NCI-H460 (cell line): ENCODE measurements at places on chromosomes 5 and 9.
A peak's percentile ranks its signal among the peaks of the same experiment; 100 is the strongest.

GRCh38 chr5:135996611-135997010, 32.2 kb upstream of the TGFBI start:
- DNase-seq, result no peak

DNA sequence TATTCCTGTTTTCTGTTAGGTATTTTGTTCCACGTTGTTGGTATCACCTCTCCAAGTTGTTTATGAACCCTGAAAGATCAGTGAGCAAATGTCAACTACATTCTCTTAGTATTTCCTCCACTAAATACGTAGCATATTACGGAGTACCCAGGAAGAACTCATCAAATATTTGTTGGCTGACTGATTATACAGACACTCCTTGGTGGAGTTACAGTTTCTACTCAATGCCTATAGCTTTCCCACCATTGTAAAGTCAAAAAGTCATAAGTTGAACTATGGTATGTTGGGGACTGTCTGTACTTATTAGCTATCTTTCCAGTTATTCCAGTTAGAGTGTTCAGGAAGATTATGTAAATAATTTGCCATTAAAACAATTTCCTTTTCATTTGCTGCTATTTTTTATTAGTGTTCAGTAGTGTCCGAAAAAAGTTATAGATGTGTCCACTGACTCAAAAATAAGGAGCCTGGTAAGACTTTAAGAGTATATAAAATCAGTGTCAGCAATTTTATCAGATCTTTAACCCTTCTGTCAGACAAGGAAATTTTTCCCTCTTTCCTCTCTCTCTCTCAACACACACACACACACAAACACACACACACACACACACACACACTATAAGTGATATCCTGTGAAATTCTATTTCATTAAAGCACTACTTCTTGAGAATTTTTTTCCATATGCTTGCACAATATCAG, 6.8 kb upstream of the APBA1 start:
- no peak for DNase-seq

- DNase-seq, result no peak
These were observed 93.4 kb upstream of the CDH6 start for GRCh38 chr5:31100047-31100575.

DNA sequence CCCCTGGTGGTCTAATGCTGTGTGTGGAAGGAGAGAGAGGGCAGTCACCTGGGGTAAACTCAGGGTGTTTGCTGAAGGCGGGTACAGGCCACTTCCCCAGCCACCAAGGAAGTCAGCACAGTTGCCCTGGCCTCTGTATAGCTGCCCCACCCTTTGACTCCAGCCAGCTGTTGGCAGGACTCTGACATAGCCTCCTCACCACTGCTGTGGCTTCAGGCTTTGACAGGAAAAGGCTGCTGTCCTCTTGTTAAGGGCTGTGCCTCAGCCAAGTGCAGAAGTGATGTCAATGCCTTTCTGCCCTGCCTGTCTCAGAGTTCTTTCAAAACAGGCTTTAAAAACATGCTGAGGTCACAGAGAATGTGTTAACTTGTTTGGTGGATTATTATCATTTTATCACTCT, 487.2 kb upstream of the KLF4 start:
- DNase-seq, result no peak

- DNase-seq, result no peak
These were observed 316.0 kb upstream of the TLE4 start for GRCh38 chr9:79255651-79256260.

- DNase-seq, result no peak
These were observed 88.5 kb upstream of the SMC5 start for GRCh38 chr9:70170151-70170790.

- DNase-seq, result peak; percentile 60
These were observed 24.2 kb downstream of the PSMB7 start for GRCh38 chr9:124390794-124391658.

DNA sequence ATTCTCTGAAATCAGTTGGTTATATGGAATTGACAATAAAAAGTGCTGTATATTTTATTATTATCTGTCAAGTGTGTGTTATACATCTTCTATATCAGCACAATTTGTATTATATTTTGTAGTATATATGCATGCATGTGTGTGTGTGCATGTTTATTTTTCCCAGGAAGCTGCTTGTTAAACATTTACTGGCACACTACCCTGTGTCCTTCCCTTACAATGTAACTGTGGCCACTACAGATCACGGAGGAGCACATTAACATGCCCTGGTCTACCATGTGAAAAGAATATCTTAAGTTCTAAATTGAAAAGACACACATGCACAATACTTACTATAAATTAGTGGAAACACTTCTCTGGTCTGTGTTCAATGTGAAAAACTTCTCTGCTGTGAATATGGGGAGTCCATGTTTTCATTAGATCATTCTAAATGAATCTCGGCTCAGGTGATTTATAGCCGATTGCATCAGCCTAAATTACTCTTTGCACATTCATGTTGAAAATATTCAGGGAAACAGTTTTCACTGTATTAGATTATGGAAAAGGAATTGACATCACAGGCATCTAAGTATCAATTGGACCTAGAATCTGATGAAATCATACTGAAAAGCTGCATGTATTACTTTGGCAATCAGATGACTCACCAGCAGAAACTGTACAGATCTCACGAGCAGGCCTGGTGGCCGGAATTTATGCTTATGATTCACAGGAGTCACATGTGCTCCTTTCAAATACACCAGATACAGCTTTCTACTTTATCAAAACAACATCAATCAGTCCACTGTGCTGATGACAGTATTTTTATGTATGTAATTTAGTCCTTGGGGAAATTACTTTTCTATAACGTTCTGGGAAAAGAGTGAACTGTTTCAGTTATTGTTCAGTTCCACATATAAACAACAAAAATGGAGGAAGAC, 39.4 kb downstream of the LURAP1L start:
- peak; percentile 98 for DNase-seq

- DNase-seq, result no peak
These were observed 3.1 kb downstream of the TMOD1 start for GRCh38 chr9:97504381-97505216.

GRCh38 chr5:115319007-115319406, 22.6 kb upstream of the CCDC112 start:
- no peak for DNase-seq

- DNase-seq, result no peak
These were observed 10.0 kb downstream of the ALG2 start for GRCh38 chr9:99211746-99212145.

DNA sequence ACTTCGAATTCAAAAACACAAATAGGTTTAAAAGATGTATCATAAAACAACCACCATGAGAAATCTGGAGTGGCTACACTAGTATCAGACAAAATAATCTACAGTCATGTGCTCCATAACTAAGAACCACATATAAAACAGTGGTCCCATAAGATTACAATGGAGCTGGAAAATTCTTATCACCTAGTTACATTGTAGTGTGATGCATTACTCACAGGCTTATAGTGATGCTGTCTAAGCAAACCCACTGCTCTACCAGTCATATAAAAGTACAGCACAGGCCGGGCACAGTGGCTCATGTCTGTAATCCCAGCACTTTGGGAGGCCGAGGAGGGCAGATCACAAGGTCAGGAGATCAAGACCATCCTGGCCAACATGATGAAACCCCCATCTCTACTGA, 160.1 kb downstream of the ROR2 start:
- DNase-seq, result no peak

DNA sequence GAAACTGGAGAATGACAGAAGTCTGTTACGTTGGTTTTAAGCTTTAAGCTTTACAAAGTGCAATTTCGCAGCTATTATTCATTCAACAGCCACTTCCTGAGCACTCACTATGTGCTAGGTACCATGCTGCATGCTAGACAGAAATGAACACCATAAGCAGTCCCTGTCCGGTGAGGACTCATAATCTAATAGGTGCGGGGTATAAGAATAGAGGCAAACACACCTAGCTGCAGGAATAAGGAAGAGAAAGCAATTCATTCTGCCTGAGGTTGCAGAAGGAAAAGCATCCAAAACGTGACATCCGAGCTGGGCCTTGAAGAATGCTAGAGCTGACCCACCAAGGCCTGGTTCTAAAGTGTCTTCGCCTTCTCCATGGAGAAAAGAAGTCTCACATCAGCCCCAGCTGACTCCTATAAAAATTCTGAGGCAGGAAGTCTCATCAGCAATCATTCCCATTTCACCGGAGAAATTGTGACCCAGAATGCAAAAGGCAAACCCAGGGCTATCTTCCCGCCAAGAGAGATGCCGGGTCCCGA, 542 bp downstream of the FKBP15 start:
- DNase-seq, result no peak

GRCh38 chr5:144072518-144072927, 97.9 kb downstream of the YIPF5 start:
- no peak for DNase-seq

DNA sequence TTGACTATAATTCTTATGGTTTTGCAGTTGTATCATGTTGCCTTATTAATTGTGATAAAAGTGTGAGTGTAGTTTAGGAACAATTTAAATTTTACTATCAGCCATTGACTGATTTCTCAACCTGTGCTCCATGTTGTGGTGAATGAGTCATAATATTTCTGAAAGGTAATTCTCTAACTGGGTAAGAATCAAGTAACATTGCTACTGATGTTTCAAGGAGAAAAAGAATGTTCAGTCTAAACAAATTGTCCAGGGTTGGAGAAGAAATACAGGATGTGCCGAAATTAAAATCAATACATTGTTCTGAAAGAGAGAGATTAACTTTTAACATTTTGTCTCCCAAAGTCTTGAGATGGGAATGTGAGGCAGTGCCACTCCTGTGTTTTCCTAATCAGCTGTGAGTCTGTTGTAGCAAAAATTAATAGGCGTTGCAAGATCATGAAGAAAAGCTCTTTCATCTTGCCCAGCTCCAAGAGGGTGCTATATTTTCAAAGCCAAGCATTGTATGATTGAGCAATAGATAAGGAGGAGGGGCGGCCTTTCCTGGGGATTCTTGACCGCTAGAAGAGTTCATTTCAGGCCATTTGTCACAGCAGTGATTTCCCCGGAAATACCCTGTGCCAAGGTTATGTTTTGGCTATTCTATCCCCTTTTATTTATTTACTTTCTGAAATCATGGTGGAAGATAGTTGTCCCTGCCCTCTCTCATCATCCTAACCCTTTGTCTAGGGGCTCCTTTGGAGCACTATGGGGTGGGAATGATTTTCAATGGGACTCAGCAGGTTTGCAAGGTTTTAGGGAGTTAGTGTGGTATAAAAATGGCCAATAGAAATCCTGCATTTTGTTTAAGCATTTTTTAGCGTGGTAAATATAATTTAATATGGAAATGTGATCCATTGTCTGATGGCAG, 151.6 kb downstream of the FOCAD start:
- peak; percentile 19 for DNase-seq

DNA sequence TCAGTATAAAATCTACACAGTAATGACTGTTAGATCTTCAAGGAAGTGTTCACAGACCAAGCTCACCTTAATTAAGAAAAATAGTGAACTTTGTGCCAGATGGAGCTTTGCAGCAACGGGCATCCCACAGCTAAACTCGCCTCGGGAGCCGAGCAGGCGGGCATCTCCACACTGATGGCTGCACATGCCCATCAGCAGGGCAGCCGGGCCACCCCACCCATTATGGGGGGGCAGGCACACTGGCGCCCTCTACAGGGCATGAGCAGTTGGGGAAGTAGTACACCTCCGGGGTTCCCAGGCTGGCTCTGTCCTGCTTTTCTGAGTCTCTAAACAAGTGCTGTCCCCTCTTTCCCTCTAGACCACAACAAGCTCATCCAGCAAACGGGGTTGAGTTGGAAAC, 21.6 kb downstream of the ANKS6 start:
- DNase-seq, result peak; percentile 20

DNA sequence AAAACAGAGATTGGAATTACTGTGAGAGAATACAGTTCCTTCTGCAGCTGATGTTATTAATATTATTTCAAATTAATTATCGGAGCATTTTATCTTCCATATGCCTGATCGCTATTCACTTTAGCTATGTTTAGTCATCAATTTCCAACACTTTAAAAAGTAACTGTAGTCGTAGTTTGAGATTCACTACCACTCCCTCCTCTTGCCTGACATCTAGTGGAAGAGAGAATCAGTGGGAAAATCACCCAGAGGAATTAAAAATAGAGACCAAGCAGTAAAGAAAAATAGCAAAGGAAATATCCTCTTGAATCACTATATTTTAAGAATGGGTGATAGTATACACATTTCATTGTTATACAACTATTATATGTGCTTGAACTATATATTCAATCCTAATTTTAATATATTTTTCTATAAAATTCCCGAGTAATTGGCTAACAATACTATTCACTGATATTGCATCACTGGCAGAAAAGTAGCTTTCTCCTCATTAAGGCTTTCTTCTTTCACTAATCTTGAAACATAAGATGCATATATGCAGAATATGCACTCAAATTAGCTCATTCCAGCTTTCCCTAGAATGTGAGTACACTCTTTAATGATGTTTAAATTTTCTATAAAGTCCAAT, 708.7 kb downstream of the CDH9 start:
- DNase-seq, result peak; percentile 32

DNA sequence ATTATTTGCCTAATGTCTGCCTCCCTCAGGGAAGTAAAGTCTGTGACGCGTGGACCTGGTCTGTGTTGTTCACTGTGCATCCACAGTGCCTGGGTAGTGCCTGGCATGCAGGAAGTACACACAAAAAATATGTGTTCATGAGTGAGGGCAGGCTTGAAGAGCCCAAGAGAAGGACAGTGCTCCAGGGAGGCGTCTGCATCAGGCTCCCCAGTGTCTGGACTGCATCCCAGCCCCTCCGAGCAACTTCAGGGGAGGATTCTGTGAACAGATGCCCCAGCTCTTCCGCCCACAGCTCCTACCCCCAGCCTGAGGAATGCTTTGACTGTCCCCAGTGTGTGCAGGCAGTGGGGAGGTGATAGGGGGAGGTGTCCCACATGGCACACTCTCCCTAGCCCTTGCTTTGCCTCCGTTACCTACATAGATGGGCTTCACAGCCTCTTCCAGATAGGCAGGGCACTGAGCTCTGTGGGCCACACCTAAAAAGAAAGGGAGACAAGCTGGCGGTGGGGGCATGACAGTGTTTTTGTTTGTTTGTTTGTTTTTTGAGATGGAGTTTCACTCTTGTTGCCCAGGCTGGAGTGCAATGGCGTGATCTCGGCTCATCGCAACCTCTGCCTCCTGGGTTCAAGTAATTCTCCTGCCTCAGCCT, 25.4 kb downstream of the IRF1 start:
- DNase-seq, result no peak

DNA sequence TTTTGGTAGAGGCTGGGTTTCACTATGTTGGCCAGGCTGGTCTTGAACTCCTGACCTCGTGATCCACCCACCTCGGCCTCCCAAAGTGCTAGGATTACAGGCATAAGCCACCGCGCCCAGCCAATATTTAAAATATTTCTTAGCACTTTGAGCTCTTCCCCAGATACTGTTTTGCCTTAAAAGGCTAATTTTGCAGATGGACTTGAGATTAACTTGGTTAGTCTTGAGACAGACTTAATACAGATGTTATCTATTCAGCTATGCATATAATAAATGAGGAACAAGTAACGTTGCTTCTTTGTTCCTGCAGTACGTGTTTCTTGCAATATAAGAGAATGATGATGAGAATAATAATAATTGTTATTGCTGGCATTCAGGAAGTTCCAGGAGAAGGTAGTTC, 56.3 kb downstream of the PCSK5 start:
- no peak for DNase-seq
